Motor neuron (in vitro differentiated cells): ENCODE measurements at places on chromosomes 3 and 15.

GRCh38 chr3:82031596-82031995, 270.2 kb upstream of the GBE1 start:
- ATAC-seq: no peak

DNA sequence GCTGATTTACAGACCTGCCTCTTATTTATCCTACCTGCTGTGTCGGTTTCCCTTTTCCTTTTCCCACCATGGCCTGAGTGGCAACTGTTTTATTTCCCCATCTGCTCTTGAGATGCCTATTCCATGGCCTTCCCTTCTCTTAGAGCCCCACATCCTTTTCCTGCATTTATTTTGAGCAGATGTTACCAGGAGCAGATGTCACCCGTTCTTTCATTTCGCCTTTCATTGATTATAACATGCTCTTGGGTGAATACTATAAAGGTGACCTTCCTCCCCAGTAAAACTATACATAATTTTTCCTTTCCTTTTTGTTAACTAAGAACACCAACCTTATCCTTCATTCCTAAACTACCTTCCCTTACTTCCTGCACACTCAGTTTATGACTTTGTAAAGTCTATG, 8.5 kb upstream of the P2RY1 start:
- no peak for ATAC-seq

GRCh38 chr15:85761635-85762034, 33.1 kb downstream of the KLHL25 start:
- no peak for ATAC-seq

DNA sequence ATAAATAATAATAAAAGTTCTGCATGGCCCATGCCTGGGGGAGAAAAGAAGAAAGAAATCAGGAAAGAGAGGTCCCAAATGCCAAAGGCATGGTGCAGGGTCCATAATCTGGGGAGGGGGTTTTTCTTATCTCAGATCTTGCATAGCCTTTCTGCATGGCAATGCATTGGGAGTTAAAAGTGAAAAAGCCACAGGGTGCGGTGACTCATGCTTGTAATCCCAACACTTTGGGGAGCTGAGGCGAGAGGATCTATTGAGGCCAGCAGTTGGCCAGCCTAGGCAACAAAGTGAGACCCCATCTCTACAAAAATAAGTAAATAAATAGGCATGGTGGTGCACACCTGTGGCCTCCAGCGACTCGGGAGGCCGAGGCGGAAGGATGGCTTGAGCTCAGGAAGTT, 76.8 kb upstream of the GATA2 start:
- ATAC-seq: no peak

DNA sequence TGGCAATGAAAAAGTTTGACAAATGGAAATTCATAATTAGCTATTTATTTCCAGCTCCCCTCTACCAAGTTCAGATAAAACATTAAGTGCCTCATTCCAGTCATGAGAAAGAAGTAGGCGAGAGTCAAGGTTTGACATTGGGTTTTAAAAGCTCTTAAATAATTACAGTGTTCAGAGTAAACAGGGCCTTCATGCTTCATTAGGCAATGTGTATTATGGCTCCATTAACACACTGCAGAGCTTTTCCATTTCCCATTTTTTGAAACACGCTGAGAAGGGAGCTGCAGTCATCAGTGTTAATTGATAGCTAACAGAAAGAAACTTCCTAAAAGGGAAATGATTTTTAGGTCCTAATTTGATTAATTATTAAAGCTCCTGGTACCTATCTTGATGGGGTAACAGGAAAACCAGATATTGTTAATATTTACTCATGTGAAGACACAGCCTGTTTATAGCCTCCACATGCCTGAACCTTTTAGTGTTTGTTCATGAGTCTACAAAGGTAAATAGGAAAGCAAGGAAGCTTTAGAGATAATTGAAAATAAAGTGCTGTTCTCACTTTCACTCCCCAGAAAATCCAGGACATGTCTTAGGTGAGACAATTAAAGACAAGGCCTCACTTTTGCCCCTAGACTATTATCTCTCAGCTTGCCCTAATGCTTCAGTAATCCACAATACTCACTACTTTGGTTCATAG, 28.7 kb downstream of the SST start:
- ATAC-seq: no peak
